HFFc6 (cell line): ENCODE measurements at places on chromosomes 3 and 15. TPM values are rescaled to one million over a fixed set of nuclear protein-coding genes. Genes with fewer than 3 reads are reported as not detected.

GRCh38 chr3:108528459-108529252 is 18.3 kb upstream of the MYH15 start:
- no peak for DNase-seq

The SLC12A8 gene
- 2.5 to 3.7 TPM (median 2.7 TPM) in 3 replicates for total RNA-seq

- no peak for DNase-seq
These were observed 446.7 kb upstream of the PROK2 start for GRCh38 chr3:72231439-72232196.

DNA sequence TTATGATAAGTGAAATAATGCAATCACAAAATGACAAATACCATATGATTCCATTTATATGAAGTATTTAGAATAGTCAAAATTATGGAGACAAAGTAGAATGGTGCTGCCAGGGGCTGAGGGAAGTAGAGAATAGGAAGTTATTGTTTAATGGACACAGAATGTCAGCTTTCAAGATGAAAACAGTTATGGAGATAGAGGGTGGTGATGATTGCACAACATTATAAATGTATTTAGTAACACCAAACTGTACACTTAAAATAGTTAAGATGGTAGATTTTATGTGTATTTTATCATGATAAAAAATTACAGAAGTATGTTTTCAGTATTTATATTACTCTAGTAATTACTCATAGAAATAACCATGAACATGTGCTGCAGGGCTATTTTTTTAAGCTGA is 100.8 kb upstream of the AZI2 start:
- DNase-seq, result no peak

DNA sequence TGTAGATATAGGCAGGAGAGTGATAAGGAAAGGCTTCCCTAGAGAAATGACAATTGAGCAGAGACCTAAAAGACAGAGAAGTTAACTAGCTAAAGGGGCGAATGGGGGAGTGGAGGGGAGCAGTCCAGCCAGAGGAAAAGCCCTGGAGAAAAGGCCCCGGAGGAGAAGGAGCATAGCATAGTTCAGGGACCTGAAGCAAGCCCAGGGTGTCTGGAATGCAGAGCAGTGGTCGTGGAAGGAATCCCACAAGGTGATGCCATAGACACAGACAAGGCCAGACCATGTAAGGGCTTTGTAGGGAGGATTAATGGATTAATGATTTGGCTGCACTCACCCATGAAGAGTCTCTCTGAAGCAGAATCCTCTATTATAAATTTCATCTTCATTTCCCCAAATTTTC is 45.8 kb upstream of the LRRN1 start:
- no peak for DNase-seq

- DNase-seq, result peak; percentile 8
These were observed 50.7 kb upstream of the GOLGA6L2 start for GRCh38 chr15:23497710-23498111.

DNA sequence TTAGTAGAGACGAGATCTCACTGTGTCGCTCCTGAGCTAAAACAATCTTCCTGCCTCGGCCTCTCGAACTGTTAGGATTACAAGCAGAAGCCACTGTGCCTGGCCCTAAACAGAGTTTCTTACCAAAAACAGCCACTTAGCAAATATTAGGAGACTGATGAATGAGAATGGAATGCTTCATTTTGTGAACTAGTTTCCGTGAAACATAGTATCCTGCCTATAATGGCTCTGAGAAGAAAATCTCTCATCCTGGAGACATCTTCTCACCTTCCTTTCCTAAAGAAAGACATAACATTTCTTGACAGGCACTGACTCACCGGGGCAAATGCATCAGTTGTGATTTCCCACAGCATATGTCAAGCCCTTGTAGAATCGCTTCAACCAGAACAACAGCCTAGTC is 44.9 kb downstream of the GJD2 start:
- peak; percentile 72 for DNase-seq

DNA sequence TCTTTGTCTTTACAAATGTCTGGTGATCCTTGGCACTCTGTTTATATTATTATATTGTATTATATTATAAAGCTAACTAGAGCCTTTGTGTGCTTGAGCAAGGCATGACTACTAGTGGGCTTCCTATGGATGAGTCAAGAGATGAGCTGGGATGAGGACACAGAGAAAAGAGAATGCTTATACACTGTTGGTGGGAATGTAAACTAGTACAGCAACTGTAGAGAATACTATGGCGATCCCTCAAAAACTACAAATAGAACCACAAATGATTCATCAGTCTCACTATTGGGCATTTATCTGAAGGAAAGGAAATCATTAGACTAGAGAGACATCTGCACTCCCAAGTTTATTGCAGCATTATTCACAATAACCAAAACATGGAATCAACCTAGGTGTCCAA is 40.8 kb upstream of the MED12L start:
- DNase-seq, result peak; percentile 33

The INKA1 gene
- 3.2 to 4.2 TPM (median 3.5 TPM) in 3 replicates for total RNA-seq

The LRRIQ4 gene
- total RNA-seq, result not detected in 2 replicates

- DNase-seq, result no peak
These were observed 10.5 kb downstream of the LRRK1 start for GRCh38 chr15:100929641-100930042.

DNA sequence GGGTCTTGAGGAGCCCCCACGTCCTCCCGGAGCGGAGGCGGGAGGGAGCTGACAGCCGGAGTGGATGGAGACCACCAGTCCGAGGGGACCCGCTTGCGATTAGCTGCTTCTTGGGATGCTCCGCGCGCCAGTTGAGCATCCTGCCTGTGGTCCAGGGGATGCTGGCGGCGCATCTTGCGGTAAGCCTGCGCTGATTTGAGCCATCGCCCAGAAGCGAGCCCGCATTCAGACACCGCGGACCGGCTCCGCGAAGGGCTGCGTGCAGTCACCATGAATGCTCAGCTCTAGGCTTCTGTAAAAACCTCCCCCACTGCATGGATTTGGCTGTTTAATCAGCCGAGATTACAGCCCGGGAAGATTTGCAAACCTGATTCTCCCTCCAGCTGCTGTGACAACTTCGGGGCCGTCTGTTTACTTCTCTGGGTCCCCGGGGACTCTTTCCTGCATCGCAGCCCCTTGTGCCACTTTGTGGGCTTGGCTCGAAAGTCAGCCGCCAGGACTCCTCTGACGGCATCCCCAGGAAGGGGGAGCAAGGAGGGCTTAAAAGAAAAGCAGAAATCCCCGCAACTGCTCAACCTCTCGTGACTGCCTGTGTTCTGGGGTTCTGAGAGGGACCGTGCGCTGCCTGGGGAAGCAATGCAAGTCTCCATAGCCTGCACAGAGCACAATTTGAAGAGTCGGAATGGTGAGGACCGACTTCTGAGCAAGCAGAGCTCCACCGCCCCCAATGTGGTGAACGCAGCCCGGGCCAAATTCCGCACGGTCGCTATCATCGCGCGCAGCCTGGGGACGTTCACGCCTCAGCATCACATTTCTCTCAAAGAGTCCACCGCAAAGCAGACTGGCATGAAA is 171.1 kb downstream of the KCNAB1 start:
- DNase-seq, result no peak

The GABRR3 gene
- total RNA-seq, result not detected in 3 replicates

- no peak for DNase-seq
These were observed 2.4 kb upstream of the RPL29 start for GRCh38 chr3:51997935-51998596.

The GPR149 gene
- not detected in 3 replicates for total RNA-seq

The KNG1 gene
- total RNA-seq, result not detected in 2 replicates

The CCDC39 gene
- not detected in 3 replicates for total RNA-seq

DNA sequence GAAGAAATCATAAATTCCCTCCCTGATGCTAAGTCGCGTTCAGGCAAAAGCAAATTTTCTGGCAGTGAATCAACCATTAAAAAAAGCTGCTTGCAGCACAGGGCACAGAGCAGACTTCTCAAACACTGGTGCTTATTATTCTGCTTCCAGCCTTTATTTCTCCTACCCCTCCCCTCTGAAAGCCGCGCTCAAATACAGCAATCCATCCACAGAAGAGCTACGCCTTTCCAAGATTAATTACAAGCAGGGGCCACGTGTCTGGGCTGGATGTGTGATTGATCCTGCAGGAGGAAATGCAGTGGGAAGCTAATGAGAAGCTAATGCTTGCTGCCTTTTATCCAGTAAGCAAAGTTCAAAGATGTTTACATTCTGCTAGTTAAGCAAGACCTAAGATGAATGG is 134.9 kb upstream of the TOPAZ1 start:
- no peak for DNase-seq

The SCN11A gene
- total RNA-seq, result not detected in 3 replicates

GRCh38 chr3:76405196-76405595 is 619.8 kb upstream of the ZNF717 start:
- DNase-seq, result no peak

DNA sequence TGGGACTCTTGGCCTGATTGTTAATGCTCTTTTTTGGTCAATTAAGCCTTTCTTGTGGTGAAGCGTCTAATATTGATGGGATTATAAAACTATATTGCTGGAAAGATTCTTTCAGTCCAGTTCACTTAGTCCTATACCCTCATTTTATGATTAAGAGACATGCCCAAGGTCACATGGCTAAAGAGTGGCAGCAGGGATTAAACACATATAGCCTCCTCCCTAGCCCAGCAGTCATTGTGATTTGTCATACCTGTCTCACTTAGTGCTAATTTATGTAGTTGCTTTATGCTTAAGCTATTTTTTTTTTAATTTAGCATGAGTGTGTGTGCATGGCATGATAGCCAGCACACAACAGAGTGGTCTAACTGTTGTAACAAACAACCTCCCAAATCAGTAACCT is 9.5 kb downstream of the PARP14 start:
- DNase-seq, result no peak

DNA sequence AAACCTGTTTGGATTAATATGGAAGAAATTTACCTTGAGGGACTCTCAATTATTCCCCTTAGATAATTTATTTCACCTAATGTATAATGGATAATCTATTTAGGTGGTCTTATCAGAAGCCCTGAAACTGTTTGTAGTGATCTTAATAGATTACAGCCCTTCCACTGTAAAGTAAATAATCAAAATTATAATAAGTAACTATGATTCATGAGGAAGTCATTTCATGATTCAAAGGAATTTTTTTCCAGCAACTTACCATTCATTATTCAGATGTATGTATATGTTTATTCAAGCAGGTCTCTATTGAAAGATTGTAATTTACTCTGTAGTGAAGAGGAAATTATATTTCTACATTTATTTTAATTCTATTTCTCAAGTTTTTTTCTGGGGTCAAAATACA is 250.6 kb upstream of the ROBO1 start:
- DNase-seq, result no peak

The TGM4 gene
- not detected in 3 replicates for total RNA-seq

The TRA2B gene
- total RNA-seq, result 116 to 140 TPM (median 137 TPM) in 3 replicates

DNA sequence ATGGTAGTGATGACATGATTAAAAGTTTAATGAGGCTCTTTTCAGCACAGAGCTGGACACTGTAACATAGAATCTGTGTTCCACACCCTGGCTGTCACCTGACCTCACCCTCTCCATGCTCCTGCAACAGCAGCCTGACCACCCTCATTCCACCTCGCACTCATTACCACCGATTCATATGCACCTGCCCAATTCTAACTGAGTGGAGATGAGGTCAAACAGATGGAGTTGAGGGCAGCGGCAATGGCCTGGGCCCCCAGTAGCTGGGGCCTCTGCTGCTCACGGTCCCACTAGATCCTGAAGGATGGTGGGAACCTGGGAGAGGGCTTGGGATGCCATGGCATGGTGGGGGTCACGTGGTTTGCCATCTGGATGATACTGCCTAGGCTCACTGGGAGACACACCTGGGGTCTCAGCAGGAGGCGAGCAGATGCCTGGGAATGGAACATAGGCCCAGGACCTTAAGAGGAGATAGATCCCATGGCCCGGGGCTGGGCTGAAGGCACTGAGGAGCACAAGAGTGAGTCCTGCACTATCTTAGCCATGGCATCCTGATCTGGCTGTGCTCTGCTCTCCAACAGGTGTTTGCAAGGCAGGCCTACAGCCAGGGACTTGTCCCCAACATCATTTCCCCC is 1.3 kb downstream of the SCN5A start:
- DNase-seq, result no peak

DNA sequence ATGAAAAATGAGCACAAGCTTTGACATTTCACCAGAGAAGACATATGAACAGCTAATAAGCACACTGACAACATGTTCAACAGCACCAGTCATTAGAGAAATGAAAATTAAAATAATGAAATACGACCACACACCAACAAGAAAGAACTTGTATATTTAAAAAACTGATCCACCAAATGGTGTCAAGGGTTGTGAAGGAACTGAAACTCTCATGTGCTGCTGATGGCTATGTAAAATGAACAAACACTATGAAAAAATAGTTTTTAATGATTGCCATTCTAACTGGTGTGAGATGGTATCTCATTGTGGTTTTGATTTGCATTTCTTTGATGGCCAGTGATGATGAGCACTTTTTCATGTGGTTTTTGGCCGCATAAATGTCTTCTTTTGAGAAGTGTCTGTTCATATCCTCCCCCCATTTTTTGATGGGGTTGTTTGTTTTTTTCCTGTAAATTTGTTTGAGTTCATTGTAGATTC is 193.8 kb downstream of the SCAPER start:
- no peak for DNase-seq

GRCh38 chr3:104102386-104102785 is 1264.3 kb upstream of the ALCAM start:
- peak; percentile 58 for DNase-seq

DNA sequence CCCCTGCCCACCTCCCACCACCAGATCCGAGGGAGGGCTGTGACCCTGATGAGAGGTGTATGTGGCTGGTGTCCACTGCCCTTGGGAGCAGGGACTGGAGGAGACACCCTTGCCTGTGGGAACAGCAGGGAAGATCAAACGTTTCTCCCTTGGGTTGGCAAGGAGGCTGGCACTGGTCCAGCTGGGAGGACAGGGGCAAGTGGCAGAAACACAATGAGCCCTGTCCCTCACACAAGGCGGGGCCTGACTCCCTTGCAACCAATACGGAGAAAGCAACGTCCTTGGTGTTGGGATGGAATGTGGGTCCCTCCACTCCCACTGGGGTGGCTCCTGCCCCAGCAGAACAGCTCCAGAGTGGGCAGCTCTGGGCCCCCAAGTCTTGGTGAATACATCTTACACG is 5.2 kb downstream of the HYAL2 start:
- DNase-seq, result no peak

DNA sequence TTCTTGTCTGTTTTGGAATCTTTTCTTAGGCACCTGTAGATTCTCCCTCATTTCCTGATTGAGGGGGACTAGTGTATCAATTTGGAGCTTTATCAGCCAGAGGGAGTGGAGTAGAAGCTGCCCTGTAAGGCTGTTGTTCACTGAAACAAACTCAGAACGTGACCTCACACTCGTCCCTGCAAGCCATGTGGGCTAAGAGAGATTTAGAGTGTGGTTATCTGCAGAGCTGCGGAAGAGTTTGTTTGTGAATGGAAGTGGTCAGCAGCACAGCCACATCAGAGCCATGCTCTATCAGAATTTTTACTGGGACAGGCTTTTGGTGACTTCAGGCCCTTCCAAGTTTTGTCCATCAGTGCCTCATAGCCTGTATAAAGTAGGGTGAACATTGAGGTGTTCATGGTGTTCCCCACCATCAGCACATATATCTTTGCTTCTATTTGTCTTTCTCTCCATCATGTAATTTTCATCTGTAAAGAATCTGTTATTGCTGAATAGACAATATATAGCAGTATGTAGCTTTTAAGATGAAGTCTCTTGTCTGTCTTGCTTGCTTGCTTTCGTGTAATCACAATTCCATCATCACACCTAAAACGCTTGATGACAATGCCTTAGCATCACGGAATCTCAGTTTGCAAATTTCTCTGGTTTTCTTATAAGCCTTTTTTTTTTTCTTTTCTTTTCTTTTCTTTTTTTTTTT is 37.0 kb downstream of the LARS2 start:
- no peak for DNase-seq

The TERC gene
- total RNA-seq, result 10.1 to 18.5 TPM (median 15.1 TPM) in 3 replicates

The CISH gene
- total RNA-seq, result 1.1 to 1.4 TPM (median 1.1 TPM) in 3 replicates

GRCh38 chr3:132083583-132084279 is 48.9 kb upstream of the CPNE4 start:
- peak; percentile 16 for DNase-seq

The ITGB5 gene
- 229 and 279 TPM in 2 replicates for total RNA-seq
